Activated CD8-positive, alpha-beta memory T cell treated with anti-CD3 and anti-CD28 coated beads for 4 hours (primary cell): ENCODE measurements at places on chromosomes 5 and 9.
A peak's percentile ranks its signal among the peaks of the same experiment; 100 is the strongest.

GRCh38 chr5:33195431-33196165, 245.2 kb upstream of the TARS1 start:
- DNase-seq, result no peak

GRCh38 chr5:83764101-83764500, 43.4 kb upstream of the HAPLN1 start:
- no peak for DNase-seq

GRCh38 chr9:135826188-135826545, 81.2 kb downstream of the CAMSAP1 start:
- DNase-seq, result no peak

GRCh38 chr5:131379723-131380122, 115.9 kb downstream of the CDC42SE2 start:
- peak; percentile 51 for DNase-seq

DNA sequence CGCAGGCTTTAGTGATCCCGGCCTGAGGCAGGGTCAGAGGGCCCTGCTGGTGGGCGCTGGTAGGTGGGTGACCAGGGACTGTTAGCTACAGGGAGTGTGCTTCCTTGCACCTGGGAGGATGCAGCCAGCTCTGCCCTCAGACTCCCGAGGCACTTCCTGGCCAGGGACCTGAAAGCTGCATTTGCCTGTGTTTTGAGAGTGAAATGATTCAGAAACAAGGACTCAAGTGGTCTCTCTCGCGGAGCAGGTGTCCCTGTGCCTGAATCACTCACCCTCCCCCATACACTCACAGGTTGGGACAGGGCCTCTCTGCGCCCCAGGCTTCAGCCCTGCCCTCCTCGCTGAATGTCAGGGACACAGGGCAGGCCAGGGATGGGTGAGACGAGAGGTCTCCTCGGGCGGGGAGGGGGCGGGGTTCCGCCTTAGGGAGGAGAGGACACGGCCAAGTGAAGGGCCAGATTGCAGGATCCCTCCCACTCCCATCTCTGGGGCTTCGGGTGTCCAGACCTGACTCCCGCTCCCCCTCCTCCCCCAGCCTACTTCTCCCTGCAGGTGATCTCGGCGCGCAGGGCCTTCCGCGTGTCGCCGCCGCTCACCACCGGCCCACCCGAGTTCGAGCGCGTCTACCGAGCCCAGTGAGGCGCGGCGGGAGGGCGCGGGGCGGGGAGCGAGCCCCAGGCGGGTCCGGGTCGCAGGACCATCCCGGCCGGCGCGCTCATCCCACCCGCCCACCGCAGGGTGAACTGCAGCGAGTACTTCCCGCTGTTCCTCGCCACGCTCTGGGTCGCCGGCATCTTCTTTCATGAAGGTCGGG, 1.5 kb downstream of the LTC4S start:
- no peak for DNase-seq

DNA sequence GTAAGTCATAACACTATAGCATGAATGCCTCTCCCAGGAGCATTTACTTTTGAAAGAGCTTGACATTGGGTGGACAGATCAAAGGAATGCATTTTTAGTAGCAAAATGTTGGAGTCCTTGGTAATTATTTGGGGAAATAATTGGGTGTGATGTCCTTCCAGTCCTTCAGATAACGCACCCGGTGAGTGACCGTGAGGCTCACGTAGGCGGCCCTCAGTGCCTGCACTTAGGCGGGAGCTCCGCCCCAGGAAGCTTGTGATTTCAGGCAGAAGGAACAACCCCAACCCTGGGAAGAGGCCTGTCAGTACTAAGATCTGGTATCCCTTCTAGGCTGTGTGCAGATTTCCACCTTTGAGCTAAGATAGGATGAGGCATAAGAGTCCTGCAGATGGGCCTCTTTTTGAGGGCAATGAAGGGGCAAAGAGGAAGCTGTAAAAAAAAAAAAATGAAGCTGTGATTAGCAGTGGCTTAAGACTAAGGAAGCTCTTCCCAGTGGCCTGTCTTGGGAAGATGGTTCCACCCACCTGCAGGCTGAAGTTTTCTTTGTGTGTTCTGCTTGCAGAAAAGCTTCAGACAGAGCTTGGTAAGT, 14.9 kb downstream of the BTNL9 start:
- DNase-seq, result no peak

DNA sequence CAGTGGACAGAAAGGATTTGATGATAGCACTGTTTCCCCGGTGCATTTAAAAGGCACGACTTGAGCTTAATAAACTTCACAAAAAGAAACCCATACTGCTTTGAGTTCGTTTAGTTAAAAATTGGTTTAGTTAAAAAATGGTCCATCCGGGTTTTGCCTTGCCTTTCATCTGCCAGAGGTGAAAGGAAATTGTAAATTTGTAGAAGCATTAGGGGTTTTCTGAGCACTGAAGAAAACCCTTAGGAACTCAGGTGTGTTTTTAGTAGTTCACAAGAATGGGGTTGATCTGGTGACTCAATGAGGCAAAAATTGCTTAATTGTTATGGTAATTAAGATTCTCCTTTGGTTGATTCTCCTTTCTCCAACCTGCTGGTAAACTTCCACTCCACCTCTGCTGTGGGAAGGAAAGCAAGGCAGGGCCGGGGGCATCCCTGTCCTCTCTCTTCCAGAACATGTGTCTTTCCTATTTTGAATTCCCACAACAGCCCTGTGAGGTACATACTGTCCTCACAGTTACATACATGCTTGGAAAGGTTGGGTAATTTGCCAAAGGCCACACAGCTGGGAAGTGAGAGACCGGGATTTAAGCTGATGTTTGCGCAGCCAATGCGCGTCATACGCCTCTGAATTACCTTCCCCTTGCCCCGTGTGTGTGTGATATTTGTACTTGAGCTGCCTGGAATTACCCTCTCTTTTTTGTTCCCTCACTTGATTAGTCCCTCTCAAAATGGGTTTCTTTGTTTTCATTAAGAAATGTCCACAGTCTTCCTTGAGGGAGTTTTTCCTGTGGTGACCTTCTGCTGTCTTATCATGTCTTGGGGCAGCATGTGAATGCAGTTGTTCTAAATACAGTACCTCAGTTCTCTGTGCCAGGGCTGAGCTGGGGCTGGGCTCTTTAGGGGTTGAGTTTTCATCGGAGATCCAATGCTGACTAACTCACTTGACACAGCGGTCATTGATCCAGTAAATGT, 94.4 kb downstream of the ARHGAP26 start:
- DNase-seq, result no peak

DNA sequence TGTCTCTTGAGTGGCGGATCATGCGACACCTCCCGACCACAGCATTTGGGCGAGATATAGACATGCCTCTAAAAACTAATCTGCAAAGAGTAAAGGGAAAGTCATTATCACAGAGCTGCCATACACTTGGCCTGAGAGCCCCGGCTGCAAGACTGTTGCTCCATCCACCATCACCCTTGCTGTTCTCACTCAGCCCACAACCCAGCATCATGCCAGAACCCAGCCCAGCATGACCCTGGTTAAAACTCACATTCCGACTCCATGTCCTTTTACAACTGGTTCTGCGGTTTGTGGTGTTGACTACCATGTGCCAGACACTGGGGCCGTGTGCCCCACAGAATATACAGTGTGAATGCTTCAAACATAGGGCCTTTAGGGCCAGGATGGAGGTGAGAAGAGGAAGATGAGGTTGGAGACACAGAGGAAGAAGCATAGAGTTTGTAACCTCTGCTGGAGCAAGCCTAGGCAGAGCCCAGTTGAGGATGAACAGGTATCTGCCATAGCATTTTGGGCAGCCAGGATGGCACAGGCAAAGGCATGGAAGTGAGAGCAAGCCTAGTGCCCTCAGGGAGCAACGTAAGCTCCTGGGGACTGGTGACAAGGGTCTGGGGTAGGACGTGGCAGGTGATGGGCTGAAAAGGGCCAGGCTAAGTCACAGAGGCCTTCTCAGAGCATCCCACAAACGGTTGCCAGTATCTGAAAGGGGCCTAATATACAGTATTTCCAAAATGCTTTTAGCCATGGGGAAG, 37.5 kb upstream of the SMU1 start:
- no peak for DNase-seq

- no peak for DNase-seq
These were observed 25.2 kb downstream of the OCLN start for GRCh38 chr5:69517763-69518212.

DNA sequence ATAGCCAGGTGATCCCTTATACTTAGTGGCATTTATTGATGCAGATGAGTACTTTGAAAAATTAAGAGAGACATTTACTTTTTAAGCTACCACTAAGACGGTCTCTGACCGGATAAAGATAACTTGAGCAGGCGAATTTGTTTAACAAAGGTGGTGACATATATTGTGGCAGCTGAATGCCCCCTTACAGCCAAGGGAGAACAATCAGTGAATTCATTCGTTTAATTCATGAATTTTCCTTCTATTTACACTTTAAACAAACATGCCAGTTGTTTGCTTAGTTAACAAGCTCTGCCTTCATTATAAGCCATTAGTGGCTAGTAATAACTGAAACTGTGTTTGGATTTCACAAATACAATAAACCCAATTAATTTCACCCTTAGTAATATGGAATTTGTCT, 187.1 kb downstream of the AOPEP start:
- DNase-seq, result no peak

DNA sequence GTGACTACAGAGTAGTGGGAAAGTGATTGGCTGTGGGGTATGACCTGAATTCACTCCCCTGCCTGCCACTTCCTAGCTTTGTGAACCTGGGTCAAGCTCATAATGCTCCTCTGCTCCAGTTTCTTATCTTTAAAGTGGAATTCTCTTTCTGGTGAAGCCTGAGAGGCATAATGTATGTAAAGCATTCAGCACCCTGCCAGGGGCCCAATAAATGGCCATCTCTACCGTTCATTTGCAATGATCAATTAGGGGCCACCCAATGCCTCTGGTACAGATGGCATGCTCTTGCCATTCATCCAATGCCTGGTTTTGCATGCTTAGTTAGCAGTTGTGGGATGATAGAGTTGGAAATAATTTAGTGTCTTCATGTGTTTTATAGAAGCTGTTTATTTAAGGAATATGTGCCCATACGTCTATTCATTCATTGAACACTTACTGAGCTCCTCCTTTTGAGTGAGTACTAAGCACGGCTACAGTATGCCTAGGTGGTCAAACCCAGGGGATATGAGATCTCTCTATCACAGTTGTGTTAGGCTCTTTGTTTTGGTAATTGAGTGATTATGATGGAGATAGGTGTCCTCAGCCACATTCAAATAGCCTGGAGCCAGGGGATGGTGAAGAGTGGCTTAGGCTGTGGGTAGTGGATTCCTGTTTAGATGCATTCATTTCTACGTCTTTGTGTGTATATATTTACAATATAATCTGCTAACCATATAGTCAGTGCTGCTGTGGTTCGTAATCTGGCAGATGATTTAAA, 15.3 kb downstream of the ZNF462 start:
- no peak for DNase-seq

DNA sequence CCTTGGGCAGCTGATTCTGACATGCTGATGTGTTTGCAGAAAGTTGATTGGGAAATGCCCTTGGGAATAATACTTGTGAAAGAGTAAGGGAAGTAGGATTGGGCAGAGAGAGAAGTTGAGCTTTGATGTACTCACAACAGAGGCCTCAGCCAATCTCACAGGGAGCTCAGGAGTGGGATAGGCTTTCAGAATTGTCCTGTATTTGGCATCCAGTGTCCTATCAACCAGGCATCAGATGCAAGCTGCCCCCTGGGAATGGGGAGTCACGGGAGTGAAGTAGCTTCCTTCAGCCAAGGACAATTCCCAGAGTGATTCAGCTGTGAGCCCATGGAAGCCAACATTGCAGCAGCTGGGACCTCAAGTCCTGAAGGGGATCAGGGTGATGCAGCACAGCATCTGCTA, 39.6 kb downstream of the DMAC1 start:
- DNase-seq, result no peak

GRCh38 chr9:93812410-93812668, 142.8 kb downstream of the BARX1 start:
- DNase-seq, result no peak

DNA sequence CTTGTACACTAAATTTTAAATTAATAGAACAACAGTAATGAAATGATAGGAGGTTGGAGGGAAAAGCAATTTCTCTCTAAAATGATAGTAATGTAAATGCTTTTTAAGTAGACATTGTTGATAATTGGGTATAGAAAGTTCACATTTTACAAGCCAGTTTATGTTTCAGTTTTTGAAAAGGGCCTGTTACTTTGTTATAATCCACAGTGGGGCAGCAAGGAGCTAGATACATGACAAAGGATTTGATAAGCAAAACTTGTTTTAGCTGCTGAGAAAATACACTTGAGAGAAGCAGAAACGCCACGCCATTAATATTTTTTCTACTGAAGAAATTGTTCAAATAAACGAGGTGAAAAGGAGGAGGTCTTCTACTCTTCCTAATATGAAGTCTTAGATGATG, 30.2 kb downstream of the SREK1 start:
- DNase-seq, result no peak

DNA sequence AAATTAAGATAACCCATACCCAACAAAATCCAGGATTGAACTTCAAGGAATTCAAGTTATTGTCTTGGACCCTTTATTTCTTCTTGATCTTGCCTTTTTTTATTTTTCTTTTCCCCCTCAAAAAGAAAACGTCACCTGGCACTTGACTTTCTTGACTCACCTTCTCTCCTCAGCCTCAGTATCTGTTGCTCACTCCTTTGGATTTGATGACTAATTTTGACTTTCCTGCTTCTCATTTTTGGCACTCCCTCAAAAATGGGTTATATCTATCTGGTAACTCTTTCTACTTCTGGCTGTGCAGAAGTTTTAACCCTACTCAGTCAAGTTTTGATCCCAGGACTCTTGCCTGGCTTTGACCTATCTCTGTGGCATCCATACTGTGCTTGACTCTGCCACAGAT, 66.6 kb upstream of the SPATA31D4 start:
- no peak for DNase-seq

DNA sequence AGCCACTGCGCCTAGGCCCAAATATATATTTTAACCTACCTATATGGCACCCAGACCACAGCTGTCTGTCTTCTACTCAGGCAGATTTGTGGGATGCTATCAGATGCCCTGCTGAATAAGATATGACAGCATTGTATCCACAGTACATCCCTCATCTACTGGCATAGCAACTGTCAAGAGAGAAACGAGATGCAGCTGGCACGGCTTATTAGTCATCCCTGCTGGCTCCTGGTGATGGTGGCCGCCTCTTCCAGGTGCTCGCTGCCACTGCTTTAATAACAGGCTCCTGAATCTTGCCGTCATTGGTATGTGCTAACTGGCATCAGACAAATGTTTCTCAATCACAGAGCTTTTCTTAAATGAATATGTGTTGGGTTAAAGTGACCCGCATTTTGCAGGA, 34.0 kb downstream of the B4GALT1 start:
- DNase-seq, result no peak

- no peak for DNase-seq
These were observed 28.7 kb downstream of the ISL1 start for GRCh38 chr5:51411921-51412325.

DNA sequence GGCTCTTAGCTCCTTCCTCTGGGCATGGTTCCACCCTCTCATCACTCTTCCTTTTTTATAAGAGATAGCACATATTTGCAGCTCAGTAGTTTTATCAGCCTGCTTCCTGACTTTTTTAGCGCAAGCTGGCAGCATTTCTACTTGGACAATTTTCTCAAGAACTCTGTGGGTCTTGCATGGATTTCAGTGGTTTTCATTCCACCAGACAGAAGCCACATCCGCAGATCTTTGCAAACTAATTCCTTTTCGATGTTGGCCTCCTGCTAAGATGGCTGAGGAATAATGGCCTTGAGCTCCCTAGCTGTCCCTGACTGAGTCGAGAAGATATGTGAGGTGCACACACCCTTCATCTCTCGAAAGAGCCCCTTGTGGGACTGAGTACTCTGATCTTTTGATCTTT, 49.5 kb downstream of the GALNT12 start:
- no peak for DNase-seq
